ENCODE measurements at places on chromosomes 2 and 18. TPM values are rescaled to one million over a fixed set of nuclear protein-coding genes. Genes with fewer than 3 reads are reported as not detected.

GRHL1 gene
- total RNA-seq: 2.5 TPM

OR6B2 gene
- total RNA-seq: not detected

FOXD4L1 gene
- total RNA-seq: 0.36 TPM

RUFY4 gene
- 0.16 TPM for total RNA-seq

CFAP210 gene
- not detected for total RNA-seq

CELF4 gene
- total RNA-seq: 1.9 TPM

CD8A gene
- 1.5 TPM for total RNA-seq

MOGAT1 gene
- total RNA-seq: not detected

PPIG gene
- 44.3 TPM for total RNA-seq

SLC38A11 gene
- 2.5 TPM for total RNA-seq

LAMA3 gene
- total RNA-seq: 8.4 TPM

MOCOS gene
- 0.49 TPM for total RNA-seq

SERPINB2 gene
- total RNA-seq: 0.81 TPM

DNAJC5G gene
- total RNA-seq: 1.7 TPM

LIMS3 gene
- total RNA-seq: 9.7 TPM

KIF5C gene
- 11.1 TPM for total RNA-seq

CTDSP1 gene
- 82.6 TPM for total RNA-seq

AGXT gene
- not detected for total RNA-seq

CCDC68 gene
- total RNA-seq: 3.1 TPM

CCDC138 gene
- 4.2 TPM for total RNA-seq

MALL gene
- total RNA-seq: 1.5 TPM

RASGRP3 gene
- total RNA-seq: 8.6 TPM

RNF149 gene
- total RNA-seq: 57.4 TPM

CASP10 gene
- 5.4 TPM for total RNA-seq

ACVR1 gene
- 36.0 TPM for total RNA-seq

TRIM43 gene
- not detected for total RNA-seq

Data from sigmoid colon (tissue), 7 donors.